DMS153 (cell line): ENCODE measurements at places on chromosomes 5 and 9.

- DNase-seq: no peak
Observed at GRCh38 chr9:114987116-114987515, 56.7 kb upstream of the TNFSF8 start.

DNA sequence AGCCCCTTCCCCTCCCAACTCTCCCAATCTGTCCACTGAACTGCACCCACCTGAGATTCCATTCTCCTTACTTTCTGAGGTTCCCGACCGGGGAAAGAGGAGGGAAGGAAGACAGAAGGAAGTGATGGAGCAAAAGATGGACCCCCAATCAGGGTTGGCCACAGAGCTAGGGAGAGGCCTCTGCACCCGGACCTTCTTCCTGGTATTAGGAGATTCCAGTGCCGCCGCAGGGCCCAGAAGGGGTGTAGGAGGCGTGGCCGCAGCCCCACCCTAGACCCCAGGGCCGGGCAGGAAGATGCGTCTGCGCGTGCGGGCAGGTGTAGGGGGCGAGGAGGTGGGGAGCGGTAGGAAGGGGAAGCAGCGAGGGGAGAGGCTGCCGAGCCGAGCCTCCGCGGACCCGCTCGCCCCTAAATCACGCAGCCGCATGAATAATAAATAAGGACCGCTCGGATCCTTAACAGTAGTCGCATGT, 104.2 kb upstream of the MVB12B start:
- no peak for DNase-seq

DNA sequence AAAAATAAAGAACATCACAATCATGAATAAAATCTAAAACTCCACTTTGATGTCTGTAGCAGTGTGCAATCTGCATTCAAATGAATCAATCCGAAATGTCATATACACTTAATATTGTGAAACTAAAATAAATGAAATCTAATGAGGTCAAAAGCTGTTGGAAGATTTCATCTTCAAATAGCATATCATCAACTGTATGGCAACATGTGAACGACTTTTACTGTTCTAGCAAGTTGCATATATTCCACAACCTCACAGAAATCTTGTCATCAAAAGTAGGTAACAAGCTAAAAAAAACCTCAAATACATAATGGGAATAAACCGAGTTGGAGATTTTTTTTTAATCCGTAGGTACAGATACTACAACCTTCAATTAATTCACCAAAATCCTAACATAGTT, 1.2 kb downstream of the PTBP3 start:
- DNase-seq: no peak

DNA sequence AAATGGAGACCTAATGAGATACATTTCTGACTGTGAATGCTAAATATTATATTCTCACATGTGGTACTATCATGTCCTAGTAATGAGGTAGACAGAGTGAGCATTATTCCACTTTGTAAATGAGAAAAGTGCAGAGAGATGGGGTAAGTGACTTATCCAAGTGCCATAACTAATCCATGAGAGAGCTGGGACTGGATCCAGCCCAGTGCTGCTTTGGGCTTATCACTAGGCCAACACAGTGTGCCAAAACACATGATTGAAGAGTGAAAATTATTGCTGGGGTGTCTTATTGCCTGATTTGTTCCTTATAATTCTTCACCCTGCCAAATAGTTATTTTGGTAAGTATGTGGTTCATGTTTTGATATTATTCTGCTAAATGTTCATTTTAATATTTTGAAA, 442.2 kb upstream of the GRAMD2B start:
- no peak for DNase-seq
